Stimulated activated CD8-positive, alpha-beta memory T cell treated with anti-CD3 and anti-CD28 coated beads, Interleukin-15, amount 100 ng/mL, for 24 hours (primary cell): ENCODE measurements at places on chromosomes 3 and 15.

- DNase-seq: no peak
These were observed 1.0 kb downstream of the C3orf38 start for GRCh38 chr3:88150806-88151205.

DNA sequence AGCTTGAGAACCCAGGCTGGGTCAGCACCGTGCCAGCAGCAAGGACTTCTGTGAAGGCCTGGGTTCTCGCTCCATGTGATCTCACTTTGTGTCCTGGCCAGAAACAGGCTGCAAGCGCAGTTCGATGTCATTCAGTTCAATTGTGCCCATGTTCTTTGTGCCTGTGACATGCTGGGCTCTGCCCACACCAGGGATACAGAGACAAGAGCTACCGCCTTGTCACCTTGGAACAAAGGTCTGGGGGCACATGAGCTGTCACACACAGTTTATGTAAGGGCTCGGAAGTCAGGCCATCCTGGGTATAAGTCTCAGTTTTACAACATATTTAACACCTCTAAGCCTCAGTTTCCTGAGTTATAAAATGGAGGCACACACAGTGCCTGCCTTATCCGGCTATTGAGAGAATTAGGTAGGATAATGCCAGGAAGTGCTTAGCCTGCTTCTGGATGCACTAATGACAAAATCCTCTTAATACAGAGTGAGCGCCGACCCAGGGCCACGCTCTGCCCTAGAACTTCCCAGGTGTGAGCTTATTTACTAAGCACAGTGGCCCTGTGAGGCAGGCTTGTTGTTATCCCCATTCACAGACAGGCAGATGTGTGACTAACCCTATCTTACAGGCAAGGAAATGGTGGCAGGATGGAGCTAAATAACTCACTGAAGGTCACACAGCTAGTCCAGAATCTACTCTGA lies 50.4 kb upstream of the LIMD1 start:
- DNase-seq: no peak

DNA sequence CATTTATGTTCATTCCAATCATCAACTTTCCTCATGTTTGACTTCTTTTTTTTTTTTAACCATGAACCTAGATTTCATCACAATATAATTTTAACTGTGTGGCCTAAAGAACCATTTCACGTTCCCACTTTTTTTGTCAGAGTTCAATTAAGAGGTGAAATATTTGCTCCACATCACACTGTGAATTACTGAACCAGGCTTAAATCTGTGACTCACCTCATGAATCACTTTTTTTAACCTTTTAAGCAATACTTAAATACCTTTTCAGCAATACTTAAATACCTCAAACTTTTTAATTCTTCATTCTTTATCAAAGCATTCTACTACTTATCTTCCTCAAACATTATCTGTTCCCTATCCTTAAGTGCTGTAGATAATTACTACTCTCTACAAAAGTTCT lies 137.6 kb downstream of the SI start:
- no peak for DNase-seq

DNA sequence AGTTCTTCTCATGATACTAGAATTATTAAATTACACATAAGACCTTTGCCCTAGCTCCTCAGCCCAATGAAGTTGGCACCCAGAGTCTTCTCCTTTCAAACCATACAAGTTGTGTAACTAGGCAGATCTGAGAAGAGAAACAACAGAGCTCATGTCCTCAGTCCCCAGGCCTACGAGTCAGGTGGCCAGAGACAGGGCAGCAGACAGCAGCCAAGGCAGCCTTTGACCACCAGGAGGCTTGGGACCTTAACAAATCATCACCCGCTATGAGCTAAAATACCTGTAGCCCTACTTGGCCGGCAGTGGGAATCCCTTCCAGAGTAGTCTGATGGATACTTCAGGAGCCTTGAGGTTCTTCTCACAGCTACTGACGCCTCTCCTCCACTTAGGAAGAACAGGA lies 18.3 kb downstream of the STIMATE start:
- DNase-seq: no peak

GRCh38 chr15:57031082-57031481 lies 112.6 kb downstream of the TCF12 start:
- no peak for DNase-seq

- no peak for DNase-seq
These were observed 1250.0 kb upstream of the GBE1 start for GRCh38 chr3:83011481-83011880.

DNA sequence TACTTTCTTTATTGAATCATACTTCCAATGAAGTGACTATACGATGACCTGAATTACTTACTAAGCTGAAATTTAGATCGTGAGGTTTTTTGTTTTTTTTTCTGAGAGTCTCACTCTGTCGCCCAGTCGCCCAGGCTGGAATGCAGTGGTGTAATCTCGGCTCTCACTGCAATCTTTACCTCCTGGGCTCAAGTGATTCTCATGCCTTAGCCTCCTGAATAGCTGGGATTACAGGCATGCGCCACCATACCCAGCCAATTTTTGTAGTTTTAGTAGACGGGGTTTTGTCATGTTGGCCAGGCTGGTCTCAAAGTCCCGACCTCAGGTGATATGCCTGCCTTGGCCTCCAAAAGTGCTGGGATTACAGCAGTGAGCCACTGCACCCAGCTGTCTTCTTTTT lies 28.7 kb downstream of the SPPL2A start:
- DNase-seq: no peak

DNA sequence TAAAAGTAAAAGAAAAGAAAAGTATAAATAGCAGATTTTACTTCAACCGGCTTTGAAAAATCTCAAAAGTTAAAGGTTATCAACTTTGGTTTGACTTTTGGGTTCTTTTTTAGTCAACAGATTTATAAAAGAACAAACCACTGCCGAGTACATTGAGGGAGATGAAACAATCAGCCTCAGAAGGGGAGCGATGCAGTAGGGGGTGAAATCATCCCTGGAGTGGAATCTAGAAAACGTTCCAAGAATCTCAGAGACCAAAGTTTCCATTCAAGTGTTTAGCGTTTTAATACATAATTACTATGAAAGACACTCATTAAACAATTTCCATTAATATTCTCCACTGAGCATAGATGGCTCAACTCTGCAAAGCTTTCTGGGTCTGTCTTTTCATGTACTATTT lies 745.5 kb downstream of the NR2F2 start:
- no peak for DNase-seq

GRCh38 chr3:141998669-141999290 lies 122.3 kb downstream of the ATP1B3 start:
- DNase-seq: no peak

GRCh38 chr3:23761440-23761896 lies 44.3 kb upstream of the UBE2E1 start:
- DNase-seq: no peak

DNA sequence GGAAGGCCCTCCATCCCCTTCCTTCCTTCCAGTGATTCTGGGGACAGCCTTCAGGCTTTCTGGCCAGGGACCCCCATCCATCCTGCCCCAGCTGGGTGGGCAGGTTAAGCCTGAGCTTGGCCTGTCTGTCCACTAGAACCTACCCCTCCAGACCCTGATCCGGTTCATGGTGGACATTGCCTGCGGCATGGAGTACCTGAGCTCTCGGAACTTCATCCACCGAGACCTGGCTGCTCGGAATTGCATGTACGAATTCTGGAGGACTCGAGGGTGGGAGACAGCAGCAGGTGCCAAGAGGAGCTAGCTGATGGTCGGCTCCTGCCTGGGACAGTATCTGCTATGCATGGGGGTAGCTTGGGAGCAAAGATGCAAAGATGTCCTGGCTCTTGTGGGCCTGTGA lies 13.9 kb downstream of the TYRO3 start:
- DNase-seq: no peak

GRCh38 chr15:90599644-90600043 lies 69.9 kb downstream of the CRTC3 start:
- no peak for DNase-seq

- no peak for DNase-seq
These were observed 87.6 kb upstream of the TLE3 start for GRCh38 chr15:70185251-70185711.

- no peak for DNase-seq
These were observed 56.7 kb downstream of the MYO1E start for GRCh38 chr15:59315914-59316451.

GRCh38 chr3:153910387-153910786 lies 210.8 kb upstream of the ARHGEF26 start:
- DNase-seq: no peak

- no peak for DNase-seq
These were observed 755 bp upstream of the TMEM108 start for GRCh38 chr3:133037436-133037835.

GRCh38 chr3:30146978-30147377 lies 459.4 kb upstream of the TGFBR2 start:
- DNase-seq: no peak

- no peak for DNase-seq
These were observed 80.9 kb upstream of the MANF start for GRCh38 chr3:51304230-51304629.

GRCh38 chr15:68666812-68667450 lies 88.1 kb downstream of the CORO2B start:
- DNase-seq: no peak

- no peak for DNase-seq
These were observed 50.8 kb upstream of the SMAD6 start for GRCh38 chr15:66651198-66651597.

DNA sequence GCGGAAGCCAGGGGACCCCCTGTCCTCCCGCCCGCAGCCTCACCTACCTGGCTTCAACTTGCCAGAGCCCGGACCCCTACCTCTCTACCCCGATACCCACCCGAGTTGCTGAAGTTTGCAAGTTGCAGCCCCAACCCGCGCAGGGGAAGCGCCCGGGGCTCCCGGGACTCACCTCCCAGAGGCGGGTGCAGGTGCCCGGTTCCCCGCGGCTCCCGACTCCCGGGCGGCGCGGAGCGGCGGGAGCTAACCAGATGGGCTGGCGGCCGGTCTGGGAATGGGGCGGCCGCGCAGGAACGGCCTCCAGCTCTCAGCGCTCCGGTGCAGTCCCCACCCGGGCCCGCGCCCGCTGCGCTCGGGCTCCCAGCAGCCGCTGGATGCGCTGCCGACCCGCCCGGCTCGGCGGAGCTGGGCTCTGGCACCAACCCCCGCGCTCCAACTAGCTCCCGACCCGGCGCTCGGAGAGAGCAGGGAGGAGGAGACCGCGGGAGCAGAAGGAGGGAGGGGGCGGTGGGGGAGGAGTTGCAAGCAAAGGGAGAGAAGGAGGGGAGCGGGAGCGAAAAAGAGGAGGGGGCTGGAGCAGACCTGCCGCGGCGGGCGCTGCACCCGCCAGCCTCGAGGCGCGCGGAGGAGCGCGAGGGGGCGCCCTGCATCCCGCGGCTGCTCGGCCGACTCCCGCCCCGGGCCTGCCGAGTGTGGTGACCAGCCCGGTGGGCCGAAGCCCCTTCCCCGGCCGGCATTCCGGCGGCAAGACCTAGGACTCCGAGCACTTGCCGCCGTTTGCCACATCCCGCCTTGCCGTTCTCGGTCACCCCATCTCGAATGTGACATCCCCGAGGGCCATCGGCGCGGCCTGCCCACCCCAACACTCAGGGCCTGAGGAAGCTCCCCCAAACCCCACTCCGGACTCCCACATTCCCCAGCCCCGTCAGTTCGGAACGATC lies at the start of gene SEMA5B:
Gene SEMA5B (minus strand): TSS at position 472 of the 941 bp plus-strand sequence. CDS start 66,500 bp downstream, outside the sequence.
- no peak for DNase-seq

- DNase-seq: no peak
These were observed 4.0 kb upstream of the TOPAZ1 start for GRCh38 chr3:44237665-44238064.

DNA sequence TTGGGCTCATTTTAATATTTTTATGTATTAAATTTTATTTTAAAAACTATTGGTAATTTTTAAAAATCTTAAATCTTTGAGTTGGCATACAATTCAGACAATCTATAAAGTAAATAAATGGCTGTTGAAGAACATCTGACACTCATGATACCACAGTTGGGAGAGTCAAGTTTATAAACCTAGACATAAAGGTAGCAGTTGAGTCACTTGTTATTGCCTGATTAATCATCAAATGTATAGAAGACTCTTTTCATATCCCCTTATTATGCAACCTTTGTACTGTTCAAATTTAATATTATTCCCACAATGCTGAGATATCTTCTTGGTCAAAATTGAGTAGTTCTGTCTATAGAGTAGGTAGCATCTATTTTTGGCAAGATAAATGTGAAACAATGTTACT lies 19.6 kb downstream of the PAQR9 start:
- DNase-seq: no peak

DNA sequence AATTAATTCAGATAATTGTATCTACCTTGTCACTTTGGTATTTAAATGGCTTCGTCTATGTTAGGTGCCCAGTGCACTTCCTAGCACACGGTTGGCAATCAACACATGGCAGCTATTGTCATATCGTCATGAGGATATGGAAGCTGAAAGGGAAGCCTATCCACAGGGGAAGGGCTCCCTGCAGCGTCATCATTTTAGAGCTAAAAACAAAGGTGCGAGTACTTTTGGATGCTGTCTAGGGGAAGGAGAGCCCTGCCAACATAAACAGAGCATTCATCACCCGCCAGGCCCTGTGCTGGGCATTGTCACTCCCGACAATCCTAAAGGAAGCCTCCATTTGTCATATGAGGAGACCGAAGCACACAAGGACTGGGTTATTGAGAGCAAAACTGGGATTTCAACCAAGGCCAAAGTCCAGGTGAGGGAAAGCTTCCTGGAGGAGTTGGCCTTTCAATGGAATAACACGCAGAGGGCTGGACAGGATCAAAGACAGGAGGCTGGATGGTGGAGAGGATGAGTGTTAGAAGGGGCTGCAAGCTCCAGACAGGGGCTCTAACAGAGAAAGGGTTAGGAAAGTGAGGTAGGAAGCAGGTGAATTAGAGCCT lies 8.0 kb upstream of the PARL start:
- DNase-seq: no peak

DNA sequence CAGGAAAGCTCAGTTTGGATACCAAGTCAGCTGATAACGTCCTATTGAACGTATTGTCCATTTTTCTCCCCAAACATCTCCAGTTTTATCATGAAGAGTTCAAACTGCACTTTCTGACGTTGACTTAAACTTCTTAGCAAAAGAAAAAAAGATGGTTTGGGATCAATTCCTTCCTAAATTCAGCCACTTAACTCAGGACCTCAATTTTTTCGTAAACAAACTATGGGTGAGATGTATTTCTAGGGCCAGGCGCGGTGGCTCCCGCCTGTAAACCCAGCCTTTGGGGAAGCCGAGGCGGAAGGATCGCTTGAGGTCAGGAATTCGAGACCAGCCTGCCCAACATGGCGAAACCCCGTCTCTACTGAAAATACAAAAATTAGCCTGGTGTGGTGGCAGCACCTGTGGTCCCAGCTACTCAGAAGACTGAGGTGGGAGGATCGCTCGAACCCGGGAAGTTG lies 464 bp upstream of the MRPS25 start:
- DNase-seq: no peak

DNA sequence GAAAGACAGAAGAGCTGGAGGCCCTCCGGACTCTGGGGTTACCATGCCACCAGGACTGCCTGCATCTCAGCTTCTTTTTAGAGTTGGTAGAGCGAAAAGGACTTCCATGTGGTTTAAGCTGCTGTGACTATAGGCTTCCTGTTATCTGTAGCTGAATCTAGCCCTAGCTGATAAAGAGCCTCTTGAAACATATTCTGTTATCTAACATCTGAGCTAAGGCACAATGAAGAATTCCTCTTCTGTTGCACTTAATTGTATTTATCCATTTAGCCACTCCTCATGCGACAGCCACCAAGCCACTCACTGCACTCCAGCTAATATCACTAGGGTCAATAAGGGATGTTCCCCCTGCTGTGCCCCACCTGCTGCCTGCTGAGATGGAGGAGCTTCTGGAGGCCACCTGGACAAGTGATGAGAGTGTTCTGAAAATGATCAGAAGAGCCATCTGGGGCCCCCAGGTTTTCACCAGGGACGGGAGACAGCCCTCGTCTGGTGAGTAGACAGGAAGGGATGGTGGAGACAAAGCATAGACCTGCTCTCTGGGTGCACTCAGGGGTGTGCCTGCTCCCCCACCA lies 94.6 kb upstream of the PLXNA1 start:
- no peak for DNase-seq

GRCh38 chr3:139978966-139979365 lies 44.0 kb downstream of the CLSTN2 start:
- DNase-seq: no peak
